ENCODE measurements at places on chromosomes 5 and 9.

DNA sequence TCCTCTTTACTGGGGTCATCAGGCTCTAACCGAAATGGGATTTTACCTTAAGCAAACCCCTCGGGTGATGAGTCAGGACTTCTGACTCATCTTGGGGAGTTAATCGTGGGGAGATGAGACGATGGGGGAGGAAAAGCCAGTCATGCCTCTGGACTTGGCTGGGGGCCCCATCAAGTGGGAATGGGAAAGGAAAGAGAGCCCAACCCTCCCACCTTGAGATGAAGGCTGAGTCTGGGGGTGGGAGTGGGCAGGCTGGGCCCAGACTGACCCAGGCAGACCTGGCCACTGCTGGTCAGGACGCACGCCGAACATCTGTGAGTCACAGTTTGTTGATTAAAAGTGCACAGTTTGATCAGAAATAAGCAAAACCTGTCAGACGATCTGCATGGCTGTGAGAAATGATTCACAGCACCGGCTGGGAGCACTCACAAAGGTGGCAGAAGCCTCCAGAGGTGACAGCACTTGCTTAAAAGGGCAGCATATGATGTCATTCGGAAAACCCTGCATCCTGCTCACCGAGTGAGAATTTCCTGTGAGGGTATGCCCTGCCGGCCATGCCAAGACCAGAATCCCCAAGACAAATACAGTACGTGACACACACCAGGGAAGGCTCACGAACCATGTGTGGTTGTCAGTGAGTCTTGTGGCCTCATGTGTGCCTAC, 50.0 kb upstream of the SLC25A51 start:
- peak; percentile 98 for DNase-seq

- no peak for DNase-seq
These were observed 2.5 kb upstream of the KDM3B start for GRCh38 chr5:138349852-138350562.

DNA sequence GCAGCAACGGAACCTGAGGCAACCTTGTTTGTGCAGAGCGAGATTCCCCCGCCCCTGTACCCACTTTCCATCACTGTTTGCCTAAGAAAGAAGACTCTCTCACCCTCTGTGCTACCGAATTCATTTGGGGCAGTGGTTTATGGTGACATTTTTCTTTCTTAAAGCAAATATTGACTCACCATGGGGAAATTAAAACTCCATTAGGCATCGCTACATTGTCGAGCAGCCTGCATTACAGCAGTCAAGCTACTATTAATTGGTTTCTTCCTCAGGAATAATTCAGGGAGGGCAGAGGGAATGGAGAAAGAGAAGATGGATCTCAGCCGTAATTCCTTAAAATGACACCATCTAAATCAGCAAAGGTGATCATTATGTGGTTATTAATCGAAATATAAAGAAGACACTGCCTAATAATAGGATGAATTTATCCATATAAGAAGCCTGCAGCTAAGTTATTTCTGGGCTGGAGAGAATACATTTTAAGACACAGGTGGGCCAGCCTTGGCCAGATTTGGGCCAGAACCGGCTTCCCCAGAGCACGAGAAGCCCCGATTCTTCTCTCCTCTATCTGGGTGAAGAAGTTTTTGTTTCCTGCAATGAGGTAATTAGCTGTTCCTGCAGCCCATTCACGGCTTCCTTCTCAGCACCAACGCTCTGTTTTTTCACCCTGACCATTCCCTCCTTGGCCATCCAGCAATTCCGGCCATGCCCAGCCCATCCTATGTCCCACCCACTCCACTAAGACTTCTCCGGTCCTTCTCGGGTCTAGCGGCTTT, 16.8 kb downstream of the CFAP77 start:
- no peak for DNase-seq

DNA sequence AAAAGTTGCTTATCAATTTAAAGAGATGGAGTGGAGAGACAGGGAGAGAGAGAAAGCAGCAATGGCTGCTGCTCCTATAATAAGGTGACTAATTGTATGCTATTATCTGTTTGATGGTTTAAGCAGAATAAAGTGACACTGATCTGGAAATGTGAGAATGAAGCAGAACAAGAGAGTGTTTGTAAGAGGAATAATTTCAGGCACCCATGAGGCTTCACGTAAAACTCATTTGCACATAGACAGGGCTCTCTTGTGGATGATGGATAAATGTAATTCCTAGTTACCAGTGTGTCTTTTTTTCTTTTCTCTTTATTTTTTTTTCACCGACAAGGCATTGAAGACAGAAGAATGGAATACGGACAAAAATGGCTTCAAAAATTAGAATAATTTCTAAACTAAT, 228.8 kb upstream of the TYRP1 start:
- DNase-seq, result no peak

GRCh38 chr9:93136011-93136440, 2.0 kb upstream of the NINJ1 start:
- DNase-seq, result peak; percentile 18

DNA sequence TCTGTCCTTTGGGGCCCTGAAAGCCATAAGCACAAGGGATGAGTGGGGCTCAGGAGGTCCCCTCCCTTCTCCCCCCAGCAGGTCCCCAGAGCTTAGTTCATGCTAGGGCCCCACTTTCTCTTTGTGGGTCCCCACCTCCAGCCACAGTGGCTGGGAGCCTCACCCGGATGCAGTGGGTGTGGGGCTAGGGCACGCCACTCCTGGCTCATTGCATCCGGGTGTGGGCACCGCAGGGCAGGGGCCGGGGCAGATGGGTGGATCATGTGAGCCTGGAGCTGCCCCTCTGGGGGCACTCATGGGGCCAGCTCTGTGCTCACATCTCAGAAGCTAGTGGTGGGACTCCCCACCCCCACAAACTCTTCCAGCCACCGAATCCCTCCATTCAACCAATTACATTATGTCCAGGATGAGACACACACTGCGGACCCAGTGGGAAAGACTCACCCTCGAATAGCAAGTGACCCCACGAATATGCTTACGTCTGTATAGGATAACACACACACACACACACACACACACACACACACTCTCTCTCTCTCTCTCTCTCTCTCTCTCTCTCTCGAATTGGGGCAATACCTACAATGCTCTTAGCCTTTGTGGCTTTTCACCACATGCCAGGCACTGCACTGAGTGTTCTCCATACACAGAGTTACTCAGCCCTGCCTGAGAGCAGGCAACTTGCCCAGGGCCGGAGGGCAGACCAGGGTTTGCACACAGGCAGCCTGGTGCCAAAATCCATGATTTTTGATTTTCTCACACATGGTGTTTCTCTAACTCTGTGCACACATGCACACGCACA, 16.8 kb upstream of the PHYKPL start:
- no peak for DNase-seq

DNA sequence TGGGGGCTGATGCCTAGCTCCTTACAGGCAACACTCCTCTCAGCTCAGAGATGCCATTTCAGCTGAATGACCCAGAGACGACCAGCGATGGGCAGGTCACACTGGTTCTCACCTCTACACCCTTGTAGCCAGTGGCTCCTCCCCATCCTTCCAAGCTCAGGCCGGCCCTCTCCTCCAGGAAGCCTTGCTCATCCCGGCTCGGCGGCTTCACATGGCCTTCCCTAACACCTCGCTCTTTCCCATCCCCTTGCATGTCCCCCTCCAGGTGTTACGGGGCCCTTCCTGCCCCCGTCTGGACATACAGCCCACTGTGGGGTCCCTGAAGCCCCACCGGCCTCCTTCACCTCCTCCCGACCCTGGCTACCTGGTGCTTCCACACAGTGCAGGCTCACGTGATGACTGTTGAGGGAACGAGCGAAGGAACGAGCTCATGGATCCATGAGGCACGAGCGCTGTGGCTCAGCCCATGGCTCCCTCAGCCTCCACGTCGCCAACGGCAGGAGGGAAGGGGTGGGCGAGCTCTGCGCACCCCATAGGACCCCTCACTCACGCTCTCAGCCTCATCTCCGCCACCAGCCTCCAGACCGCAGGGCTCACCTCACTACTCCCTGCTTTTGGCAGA, 45.7 kb downstream of the SARDH start:
- no peak for DNase-seq

DNA sequence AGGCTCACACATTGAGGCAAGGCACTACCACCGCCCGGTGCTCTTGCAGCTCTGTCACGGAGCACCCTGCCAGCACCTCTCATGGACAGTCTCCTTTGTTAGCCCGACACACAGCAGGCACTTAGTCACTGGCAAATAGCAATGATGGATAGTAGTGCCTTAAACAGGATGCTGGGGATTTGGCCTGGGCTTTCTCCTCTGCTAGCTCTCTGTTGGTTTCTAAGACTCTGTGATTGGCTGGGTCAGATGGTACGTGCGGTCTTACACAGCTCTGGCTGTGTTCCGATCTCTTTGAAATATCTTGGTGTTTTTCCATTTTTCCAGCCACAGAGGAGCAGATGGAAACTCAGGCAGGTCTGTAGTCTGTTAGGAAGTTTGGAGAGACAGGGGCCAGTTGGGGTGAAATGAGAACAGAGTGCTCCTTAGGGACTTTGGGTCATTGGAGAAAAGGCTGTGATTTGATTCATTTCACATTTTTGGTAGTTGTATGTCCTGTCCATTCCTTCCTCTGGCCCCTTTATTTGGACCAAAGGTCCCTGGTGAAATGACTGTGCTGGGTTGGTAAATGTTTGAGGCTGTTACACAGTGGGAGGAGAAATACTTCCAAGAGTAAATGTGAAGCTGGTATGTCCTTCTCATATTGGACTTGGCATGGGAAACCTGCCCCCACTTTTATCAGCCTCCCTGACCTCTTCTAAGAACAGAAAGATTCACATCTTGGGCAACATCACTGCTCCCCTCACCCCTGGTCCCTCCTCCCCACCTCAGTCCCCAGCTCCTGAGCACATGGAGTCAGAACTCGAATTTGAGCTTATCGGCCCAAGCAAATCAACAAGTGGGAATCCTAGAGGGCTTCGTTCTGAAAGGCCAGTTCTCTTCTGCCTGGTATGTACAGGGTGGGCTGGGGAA, 3.4 kb downstream of the SMIM3 start:
- peak; percentile 99 for DNase-seq

GRCh38 chr9:22165144-22165543, 156.0 kb upstream of the CDKN2B start:
- peak; percentile 71 for DNase-seq

DNA sequence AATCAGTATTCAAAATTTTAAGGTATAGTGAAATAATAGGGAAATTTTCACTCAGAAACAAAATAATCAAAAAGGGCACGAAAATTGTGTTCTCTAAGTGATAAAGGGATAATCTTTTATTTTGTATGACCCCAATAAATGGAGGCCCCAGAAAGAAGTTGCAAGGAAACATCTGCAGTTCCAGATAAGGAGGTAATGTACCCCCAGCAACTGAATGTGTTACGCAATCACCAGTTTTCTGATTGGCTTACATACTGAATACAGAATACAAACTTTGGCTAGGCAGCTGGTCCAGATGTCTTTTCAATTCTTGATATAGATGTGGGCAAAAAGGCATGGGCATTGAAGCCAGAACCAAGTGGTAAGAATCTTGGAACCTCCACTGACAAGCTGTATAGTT, 1.7 kb upstream of the TOPORS start:
- DNase-seq, result no peak

DNA sequence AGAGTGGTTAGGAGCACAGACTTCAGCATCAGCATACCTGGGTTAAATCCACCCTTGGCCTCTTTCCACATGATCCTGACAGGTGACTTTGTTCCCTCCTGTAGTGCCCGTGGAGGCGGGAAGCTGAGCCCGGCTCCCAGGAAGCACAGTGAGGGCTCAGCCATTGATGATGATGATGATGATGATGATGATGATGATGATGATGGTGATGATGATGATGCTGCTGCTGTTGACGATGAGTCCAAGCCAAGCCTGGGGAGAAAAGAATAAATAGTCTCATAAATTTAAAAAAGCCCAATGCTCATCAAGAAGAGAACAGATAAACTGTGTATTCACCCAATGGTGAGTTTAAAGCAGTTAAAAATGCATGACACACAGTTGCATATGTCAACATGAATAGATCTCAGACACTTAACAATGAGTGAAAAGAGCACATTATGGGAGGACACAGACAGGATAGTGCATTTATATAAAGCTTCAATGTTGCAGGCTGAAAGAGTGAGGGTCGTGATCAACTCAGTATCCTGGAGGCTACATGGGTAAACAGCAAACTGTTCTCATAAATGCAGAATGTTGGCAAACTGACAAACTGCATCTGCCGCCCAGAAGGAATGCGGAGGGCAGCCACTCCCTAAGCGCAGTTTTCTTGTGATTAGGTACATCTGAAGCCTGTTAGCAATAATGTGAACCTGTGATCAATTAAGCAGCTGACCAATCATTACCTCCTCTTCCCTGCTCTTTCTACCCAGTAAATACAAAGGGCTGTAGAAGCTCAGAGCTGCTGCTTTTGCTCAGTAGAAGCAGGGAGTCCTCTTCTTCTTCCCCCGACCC, 11.7 kb upstream of the CFAP157 start:
- no peak for DNase-seq

- DNase-seq, result no peak
These were observed 298.5 kb upstream of the CD180 start for GRCh38 chr5:67495072-67495471.

DNA sequence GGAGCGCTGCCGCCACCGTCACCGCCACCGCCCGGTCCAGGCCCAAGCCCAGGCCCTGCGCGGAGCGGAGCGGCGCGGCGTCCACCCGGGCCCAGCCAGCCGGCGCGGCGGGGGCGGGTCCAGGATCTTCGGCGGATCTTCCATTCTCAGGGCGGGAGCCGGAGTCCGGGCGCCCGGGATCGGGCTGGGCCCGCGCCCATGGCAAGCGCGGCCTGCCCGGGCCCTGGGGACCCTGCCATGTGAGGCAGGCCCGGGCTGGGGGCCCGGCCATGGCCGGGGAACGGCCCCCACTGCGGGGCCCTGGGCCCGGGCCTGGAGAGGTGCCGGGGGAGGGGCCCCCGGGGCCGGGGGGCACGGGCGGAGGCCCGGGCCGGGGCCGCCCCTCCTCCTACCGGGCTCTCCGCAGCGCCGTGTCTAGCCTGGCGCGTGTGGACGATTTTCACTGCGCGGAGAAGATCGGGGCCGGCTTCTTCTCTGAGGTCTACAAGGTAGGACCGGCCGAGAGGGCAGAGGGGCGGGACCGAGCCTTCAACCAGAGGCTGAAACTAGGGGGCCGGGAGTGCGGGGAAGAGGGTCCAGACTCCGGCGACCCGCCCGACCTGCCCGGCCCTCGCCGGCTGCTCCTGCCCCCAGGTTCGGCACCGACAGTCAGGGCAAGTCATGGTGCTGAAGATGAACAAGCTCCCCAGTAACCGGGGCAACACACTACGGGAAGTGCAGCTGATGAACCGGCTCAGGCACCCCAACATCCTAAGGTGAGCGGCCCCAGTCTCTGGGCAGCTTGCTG, 482 bp downstream of the TESK1 start:
- peak; percentile 9 for DNase-seq
